RKO (cell line): ENCODE measurements at places on chromosomes 1 and 21.
A peak's percentile ranks its signal among the peaks of the same experiment; 100 is the strongest.

- no peak for DNase-seq
Observed at GRCh38 chr1:184827600-184828368, 73.1 kb upstream of the EDEM3 start.

DNA sequence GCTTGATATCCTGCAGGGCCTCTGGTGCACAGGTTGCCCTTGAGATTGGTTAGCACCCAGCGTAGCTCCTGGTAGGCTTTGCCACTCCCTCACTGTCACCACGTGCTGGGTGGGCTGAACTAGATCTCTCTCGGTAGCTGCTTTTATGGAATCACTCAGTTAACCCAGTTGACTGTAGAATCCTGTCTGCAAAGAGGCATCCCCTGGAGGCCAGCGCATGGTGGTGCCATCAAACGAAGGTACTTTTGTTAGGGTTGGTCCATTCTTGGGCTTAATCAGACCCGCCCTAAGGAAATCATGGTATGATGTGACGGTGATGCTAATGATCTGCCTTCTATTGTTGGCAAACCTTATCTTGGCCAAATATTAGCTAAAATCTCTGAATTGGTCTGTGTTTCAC, 153.4 kb downstream of the GALNT2 start:
- no peak for DNase-seq

DNA sequence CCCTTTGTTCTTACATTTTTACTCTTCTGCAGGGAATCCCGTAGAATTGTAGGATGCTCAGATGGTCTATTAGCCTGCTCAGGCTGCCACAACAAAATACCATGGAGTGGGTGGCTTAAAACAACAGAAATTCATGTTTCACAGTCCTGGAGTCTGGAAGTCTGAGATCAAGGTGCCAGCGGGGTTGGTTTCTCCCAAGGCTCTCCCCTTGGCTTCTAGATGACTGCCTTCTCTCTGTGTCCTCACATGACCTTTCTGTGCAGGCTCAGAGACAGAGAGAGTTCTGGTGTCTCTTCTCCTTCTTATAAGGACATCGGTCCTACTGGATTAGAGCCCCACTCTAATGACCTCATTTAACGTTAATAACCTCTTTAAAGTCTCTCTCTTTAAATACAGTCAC, 41.7 kb downstream of the HUNK start:
- no peak for DNase-seq

DNA sequence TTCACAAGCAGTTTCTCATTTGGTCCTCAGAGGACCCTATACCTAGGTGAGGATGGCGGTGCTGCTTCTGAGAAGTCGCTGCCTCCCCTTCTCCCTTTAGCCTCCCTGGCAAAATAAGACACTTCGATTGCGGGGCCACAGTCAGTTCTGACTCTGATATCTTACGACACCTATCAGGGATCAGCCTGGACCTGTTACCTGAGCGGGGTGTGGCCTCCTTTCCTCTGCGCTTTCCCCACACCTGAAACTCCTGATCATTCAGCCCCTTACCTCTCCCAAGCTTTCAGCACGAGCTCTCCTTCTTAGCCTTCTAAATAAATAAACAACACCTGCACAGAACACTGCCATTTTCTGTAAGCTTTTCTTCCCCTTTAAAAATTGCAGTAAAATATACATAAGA, 24.6 kb upstream of the GPR137B start:
- no peak for DNase-seq

DNA sequence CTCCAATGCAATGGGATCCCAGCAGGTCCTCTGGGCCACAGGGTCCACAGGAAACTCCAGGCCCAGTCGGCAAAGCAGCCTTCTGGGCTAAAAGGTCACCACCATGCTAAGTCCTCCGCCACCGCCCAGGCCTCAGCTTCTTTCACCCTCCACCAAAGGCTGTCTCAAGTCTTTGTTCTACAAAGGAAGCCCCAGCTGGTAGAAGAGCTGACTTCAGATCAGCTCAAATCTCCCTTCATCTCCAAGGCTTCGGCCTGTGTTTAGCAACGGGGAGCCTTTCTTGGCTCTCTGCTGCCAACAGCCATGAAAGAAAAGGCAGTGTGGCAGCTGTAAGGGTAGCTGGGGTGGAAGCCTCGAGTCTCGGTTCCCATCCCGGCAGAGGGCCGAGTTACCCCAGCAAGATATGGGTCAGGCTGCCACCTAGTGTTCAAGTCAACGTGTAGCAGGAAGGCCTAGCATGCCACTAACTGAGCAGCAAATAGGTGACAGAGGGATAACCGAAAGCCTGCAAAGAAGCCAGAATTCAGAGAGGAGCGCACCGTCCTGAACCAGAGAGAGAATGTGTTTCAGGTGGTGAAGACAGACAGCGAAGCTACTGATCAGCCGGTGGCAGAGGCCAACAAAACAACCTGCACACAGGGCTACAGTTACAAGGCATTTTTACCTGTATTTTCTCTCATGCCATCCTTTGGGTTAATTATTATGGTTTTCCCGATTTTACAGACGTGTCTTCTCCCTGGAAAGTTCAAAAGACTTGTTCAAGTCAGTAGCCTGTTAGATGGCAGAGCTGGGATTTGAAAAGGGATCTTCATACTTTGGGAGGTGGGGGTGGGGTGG, 26.8 kb upstream of the CRNN start:
- DNase-seq, result peak; percentile 78
